Hematopoietic multipotent progenitor cell treated with erythropoietin and hydrocortisone succinate and interleukin-3 and kit ligand, for 15 days (in vitro differentiated cells): ENCODE measurements at places on chromosomes 16 and 17.

- no peak for DNase-seq
These were observed 66.2 kb upstream of the CREBBP start for GRCh38 chr16:3946604-3947180.

- peak; percentile 30 for DNase-seq
These were observed 9.1 kb downstream of the PSMB3 start for GRCh38 chr17:38761612-38762011.

GRCh38 chr16:89401641-89402445 is 88.5 kb downstream of the ANKRD11 start:
- DNase-seq = no peak

- DNase-seq = no peak
These were observed 14.2 kb downstream of the USP10 start for GRCh38 chr16:84714028-84714427.

DNA sequence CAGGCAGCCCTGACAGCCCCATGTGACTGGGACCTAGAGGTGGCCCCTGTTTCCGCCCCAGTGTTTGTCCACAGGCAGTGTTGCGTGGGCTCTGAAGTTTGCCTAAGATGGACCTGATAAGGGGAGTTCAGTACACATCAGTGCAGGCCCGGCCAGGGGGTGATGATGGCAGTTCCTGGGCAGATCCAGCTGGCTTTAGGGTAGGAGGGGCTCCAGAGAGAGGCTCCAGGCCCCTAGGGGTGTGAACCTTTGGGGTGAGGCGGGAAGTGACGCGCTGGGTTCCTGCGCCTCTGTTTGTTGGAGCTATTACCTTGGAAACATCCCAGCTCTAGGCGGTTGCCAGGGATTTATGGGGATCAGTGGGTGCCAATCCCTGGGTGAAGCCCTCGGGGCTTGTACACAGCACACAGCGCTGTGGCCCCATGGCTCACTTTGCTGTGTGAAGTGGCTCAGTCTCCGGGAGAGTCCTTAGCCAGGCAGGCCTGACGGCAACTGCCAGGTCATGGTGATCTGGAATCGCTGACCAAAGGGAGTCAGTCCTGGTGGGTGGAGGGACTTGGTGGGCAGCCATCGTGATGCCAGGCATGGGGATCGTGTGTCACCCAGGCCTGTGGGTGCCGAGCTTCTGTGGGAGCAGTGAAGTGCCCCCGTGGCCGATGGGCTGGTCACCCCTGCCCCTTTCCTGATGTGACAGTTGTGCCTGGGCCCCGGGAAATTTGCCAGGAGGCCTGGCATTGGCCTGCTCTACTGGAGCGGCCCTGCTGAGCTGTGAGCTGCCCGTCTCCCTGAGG is 146.1 kb downstream of the SEC14L1 start:
- DNase-seq = no peak

DNA sequence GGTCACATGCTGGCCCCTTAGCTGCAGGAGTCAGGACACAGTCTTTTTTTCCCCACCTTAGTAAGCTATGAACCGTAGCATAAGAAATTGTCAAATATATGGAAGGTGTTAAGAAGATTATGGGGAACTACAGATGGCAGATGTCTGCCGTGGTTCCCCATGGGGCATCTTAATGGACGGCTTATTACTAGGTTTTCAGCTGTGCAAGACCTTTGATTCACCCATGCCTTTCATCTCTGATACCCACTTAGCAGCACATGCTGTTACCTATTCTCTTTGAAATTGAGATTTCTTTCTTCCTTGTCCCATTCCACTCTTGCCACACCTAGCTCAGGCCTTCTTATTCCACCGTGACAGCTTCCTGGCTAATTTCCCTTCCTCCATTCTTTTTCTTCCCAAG is 70.7 kb downstream of the RPTOR start:
- no peak for DNase-seq

DNA sequence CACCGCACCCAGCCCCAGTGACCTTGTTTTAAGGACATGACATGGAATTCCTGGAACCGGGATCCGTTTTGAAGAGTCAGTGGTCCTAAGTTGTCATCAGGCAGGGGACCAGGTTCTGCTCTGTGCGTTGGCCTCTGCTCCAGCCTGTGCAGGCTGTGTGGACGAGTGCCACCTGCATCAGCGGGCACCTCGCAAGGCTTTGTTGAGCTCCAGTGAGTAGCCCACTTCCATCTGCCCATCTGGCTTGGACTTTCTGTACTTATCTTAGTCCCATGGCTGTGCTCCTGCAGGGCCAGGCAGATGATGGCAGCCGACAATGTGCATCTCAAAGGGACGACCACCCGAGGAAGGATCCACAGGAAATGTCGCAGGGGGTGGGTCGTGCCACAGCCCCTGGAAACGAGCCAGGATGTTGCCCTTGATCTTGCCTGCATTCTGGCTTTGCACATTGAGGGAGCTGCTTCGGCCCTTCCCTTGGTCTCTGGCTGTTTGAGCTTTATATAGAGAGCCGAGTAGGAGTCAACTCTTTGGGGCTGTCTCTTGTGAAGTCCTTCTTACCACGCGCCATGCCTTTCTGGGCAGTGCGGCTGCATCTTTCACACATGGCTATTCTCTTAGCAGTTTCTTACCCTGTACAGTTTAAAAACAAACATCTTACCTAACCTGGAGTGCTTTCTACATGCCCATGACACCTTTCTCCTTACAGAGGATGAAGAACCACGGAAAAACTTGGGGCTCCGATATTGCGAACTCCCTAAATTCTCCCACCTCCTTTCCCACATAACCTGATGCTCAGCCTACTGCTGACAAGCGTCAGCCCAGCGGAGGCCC is 18.3 kb downstream of the KIAA0513 start:
- DNase-seq = no peak

- no peak for DNase-seq
These were observed 203.5 kb upstream of the IRX3 start for GRCh38 chr16:54490112-54490488.

DNA sequence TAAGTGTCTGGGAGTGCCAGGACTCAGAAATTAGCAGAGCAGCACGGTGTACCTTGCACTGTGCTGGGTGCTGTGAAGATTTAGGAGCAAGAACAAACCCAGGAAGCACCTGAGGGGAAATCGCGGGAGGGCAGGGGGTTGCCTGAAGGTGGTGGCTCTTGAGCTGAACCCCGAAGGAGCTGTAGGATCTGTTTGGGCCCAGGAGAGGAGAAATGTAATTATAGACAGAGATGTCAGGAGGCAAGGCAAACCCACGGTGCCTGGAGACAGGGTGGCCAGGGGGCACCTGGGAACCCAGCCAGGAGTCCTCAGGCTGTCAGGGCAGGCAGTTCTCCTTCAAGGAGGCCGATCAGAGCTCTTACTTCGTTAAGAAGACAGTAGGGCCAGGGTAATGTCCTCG is 109.1 kb downstream of the C16orf78 start:
- DNase-seq = no peak

- DNase-seq = no peak
These were observed 583.0 kb upstream of the CDH11 start for GRCh38 chr16:65704866-65705265.

DNA sequence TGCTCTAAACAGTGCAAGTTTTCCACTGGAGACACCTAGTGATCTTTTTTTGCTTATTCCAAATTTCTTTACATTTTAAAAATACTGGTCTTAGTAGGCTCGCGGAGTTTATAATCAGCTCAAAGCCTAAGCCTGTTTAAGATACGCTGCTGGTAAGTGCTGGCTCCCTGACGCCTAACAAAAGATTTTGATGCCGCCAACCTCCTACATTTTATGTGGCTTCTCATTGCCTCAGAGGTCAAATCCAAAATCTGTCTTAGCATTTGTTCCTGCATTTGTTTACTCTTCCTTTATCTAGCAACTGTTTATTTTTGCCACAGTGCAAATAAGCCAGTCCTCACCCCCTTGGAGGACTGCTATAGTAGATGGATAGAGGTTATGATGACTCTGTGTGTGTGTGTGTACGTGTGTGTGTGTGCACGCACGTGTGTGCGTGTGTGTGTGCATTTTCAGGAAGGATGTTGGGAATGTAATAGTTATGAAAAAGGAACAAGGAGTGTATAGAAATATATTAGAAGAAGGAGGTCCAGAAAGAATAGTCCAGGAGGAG is 24.8 kb downstream of the HS3ST3B1 start:
- no peak for DNase-seq

GRCh38 chr16:49342336-49343265 is 31.0 kb upstream of the C16orf78 start:
- no peak for DNase-seq

DNA sequence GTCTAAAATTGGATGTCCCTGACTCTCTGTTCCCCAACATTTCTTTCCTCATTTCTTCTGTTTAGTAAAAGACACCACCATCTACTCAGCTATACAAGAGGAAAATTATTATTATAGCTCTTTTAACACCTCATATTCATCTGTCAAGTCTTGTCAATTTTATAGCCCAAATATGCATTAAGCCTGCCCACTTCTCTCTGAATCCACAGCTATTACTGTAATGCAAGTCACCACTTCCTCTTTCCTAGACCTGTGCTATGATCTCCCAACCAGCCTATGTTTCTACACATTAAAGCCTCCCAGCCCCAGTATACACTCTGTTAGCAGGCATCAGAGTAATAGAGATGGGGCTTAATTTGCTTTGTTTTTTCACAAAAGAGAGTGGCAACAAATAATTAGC is 252.9 kb downstream of the GRIN2A start:
- no peak for DNase-seq
